SJSA1 (cell line): ENCODE measurements at places on chromosomes 5 and 9. TPM values are rescaled to one million over a fixed set of nuclear protein-coding genes. Genes with fewer than 3 reads are reported as not detected.

Gene ASS1
- 20.9 and 25.2 TPM in 2 replicates for total RNA-seq

Gene RBM22
- total RNA-seq = 47.0 and 74.8 TPM in 2 replicates

Gene NDUFS6
- 131 and 134 TPM in 2 replicates for total RNA-seq

- peak; percentile 59 for DNase-seq
- H3K27ac ChIP-seq = peak overlapping the region; percentile 83
- peaks cover 10% of the 10 kb centered on the region for H3K4me1 ChIP-seq
- no peaks in the 10 kb centered on the region for H3K36me3 ChIP-seq
These were observed 21.6 kb downstream of the BHMT start for GRCh38 chr5:79133121-79133656.

GRCh38 chr5:131589510-131590348 lies 45.3 kb downstream of the RAPGEF6 start:
- peaks cover 4% of the 10 kb centered on the region; the same call in 1 of the 2 replicates for H3K4me1 ChIP-seq
- H3K4me3 ChIP-seq = no peak overlapping the region
- DNase-seq = peak; percentile 64

DNA sequence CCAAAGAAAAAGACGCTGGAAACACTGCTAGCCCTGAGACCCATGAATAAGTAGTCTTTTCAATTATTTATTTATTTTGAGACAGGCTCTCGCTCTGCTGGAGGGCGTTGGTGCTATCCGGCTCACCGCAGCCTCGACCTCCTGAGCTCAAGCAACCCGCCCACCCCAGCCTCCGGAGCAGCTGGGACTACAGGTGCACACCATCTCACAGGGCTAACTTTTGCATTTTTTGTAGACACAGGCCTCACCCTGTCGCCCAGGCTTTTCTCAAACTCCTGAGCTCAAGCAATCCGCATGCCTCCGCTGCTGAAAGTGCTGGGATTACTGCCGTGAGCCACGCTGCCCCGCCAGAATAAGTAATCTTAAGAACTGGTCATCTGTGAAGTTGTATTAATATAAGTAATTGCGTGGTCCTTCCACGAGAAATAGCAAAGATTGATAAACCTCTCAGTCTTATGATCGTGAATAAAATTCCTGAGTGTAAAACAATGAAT lies 1.6 kb downstream of the ANXA2R start:
- no peak for DNase-seq
- H3K4me1 ChIP-seq = peaks cover 12% of the 10 kb centered on the region
- H3K36me3 ChIP-seq = 0 out of 2 replicates have a peak, but pooled peaks cover 4% of the 10 kb centered on the region
- no peaks in the 10 kb centered on the region for H3K27me3 ChIP-seq
- H3K4me3 ChIP-seq = no peak overlapping the region
- no peak overlapping the region for H3K27ac ChIP-seq

DNA sequence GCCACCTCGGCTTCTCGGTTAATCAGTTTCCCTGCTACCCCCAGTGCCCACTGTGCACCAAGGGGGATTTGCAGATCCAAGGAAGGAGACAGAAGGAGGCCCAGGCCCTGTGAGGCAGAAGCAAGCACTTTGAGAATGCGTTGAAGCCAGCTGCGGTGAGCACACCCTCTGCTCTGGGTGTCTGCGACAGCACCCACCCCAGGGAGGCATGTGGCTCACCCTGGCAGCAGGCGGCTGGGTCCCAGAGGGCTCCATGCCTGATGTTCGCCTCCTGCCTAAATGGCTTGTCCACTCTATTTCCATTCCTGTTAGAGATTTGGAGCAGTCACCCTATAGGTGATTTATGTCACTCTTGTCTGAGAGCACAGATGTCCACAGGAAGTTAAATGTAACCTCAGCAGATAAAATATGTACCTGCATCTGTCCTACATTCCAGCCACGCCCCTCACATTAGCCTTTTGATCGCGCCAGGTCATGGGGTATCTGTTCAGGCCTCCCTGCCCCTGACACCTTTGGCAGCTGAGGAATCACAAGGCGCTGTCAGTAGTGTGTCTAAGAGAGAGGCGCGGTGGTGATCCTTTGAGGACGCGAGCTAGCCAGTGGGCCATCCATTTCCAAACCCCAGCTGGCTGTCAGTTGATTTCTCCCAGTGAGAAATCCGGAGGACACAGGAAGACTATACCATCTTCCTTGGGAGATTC lies 28.1 kb downstream of the PTGES2 start:
- no peak for DNase-seq
- H3K27ac ChIP-seq = peak overlapping the region; percentile 98
- peak overlapping the region; percentile 41 for H3K4me3 ChIP-seq
- peaks cover 60% of the 10 kb centered on the region for H3K36me3 ChIP-seq
- H3K27me3 ChIP-seq = no peaks in the 10 kb centered on the region

DNA sequence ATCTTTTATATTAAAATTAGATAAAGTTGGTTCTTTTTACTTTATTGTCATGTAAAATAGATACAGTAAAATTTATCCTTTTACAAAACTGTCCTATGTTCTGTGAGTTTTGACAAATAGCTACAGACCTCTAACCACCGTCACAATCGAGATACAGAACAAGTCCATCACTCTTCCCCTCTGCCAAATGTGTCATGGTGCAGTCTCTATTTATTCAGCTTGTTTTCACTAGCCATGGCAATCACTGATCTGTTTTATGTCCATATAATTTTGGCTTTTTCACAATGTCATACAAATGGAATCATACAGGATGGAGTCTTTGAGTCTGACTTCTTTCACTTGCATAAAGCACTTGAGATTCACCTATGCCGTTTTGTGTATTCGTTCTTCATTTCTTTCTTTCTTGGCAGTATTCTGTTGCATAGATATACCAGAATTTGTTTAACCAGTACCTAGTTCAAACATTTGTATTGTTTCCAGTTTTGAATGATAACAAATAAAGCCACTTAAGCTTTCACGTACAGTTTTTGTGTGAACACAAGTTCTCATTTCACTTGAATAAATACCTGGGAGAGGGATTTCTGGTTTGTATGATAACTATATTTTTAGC lies 273.2 kb upstream of the MPDZ start:
- no peak overlapping the region for H3K4me3 ChIP-seq
- H3K36me3 ChIP-seq = no peaks in the 10 kb centered on the region

DNA sequence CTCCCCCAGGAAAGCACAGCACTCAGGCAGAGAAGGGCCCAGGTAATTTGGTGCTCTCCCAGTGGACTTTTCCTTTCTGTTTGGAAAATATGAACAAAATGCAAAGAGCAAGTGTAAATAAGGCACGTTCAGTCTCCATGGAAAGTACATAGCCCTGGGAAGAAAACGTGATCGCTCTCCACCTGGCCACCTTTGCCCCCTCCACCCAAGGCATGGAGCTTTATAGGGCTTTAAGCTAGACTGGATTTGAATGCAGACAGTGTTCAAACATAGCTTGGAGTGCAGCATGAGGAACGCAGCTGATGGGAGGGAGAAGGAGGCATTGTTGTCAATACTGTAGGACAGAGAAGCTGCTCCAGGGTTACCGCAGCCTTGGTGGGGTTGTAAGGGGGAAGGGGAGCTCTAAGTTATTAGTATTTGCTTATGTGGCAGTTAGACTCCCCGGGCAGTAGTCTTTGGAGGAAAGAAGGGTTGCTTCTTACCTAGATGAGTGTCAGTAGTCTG lies 500.2 kb downstream of the SPOCK1 start:
- DNase-seq = no peak
- no peak overlapping the region for H3K27ac ChIP-seq
- H3K36me3 ChIP-seq = no peaks in the 10 kb centered on the region
- H3K4me3 ChIP-seq = no peak overlapping the region

DNA sequence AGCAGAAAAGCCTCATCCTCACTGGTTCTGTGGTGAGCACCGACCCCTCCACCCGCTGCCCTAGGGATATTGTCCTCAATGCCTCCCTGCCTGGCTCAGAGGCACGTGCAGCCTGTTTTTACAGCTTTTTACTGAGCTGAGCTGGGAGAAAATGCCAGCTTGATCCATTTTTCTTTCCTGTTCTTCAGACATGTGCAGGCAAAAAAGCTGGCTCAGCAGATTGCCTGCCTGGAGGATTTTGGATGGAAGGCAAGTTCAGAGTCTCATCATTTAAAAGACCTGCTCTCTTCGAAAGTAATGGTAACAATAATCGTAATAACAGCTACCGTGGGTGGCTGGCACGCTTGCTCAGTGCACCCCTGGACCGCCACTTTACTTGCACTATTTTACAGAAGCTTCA lies 135.0 kb upstream of the SMIM23 start:
- no peak overlapping the region for H3K27ac ChIP-seq
- H3K4me3 ChIP-seq = no peak overlapping the region
- no peak for DNase-seq
- H3K36me3 ChIP-seq = no peaks in the 10 kb centered on the region
- H3K4me1 ChIP-seq = peaks cover 55% of the 10 kb centered on the region

- no peaks in the 10 kb centered on the region for H3K27me3 ChIP-seq
- H3K4me3 ChIP-seq = no peak overlapping the region
- H3K36me3 ChIP-seq = peaks cover 21% of the 10 kb centered on the region
These were observed 35.7 kb downstream of the PWWP2A start for GRCh38 chr5:160083501-160083900.

DNA sequence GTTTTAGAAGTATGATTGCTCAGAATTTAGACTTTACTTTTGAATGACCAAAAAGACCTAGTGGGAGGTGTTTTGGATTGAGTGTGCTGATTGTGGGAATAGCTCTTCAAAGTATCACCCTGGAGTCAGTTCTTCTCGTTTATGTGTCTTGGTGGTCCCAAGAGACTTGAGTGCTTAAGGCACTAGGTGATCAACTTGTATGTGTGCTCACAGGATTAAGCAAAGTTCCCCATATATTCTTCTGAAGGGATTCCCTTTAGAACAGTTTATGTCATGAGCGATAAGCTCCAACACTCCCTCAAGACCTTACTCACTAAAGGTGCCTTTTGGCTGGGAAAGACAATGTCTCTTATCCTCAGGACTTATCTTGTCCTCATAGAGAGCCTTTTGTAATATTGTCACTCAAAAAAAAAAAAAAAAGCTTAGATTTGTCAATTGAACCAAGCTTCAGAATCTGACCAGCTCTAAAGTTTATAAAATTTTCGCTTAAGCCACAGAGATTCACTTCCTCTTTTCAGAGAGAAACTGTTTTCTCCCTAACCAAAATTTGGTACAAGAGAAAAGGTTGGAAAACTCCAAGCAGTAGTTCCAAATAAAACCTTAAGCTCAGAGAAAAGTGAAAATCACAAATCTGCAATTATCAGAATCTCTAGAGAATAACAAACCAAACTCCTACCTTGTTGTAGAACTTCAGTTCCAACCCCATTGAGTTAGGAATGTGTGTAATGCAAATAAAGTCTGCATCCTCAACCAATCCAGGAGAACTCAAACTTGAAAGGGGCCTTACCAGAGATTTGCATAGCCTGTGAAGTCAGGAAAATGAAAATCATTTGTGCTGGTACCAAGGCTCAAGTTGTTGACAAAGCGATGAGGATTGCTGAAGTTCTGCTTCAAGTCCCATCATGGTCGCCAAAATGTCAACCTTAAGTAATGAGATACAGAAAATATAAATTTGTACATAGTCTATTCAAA lies 40.0 kb upstream of the PDZD2 start:
- H3K36me3 ChIP-seq = no peaks in the 10 kb centered on the region
- H3K27me3 ChIP-seq = no peaks in the 10 kb centered on the region
- no peak overlapping the region for H3K27ac ChIP-seq
- H3K4me3 ChIP-seq = no peak overlapping the region
- no peaks in the 10 kb centered on the region for H3K4me1 ChIP-seq
- no peak for DNase-seq

- H3K36me3 ChIP-seq = peaks cover 7% of the 10 kb centered on the region; the same call in 1 of the 2 replicates
- H3K4me1 ChIP-seq = no peaks in the 10 kb centered on the region
- no peak overlapping the region for H3K27ac ChIP-seq
- H3K27me3 ChIP-seq = no peaks in the 10 kb centered on the region
These were observed 81.7 kb upstream of the LRRC70 start for GRCh38 chr5:62496876-62497275.
